ENCODE measurements at places on chromosomes 5 and 9. TPM values are rescaled to one million over a fixed set of nuclear protein-coding genes. Genes with fewer than 3 reads are reported as not detected.

The VCAN gene
- 3.5 TPM for polyA plus RNA-seq

The OTULINL gene
- polyA plus RNA-seq: 0.04 TPM

The PHF24 gene
- polyA plus RNA-seq: not detected

The MED10 gene
- 23.7 TPM for polyA plus RNA-seq

The CRHBP gene
- not detected for polyA plus RNA-seq
